ENCODE measurements at places on chromosomes 4 and X. TPM values are rescaled to one million over a fixed set of nuclear protein-coding genes. Genes with fewer than 3 reads are reported as not detected.

DNA sequence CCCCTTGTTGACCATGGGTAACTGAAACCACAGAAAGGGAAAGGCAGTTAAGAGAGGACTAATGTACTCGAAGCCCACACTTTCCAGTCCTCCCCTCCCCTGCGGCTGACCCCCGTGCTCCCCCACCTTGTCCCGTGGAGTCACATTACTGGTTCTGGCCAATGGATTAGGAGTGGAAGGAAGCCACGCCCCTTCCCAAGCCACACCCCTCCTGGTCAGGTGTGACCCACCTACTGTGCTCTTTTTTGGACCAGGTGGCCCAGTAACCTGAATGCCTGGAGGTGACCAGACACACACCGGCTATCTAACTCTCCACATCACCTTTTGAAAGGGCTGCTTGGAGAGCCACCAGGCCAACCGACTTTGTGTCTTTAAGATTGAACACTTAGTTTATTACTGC is 109.3 kb upstream of the MSX1 start:
- DNase-seq: no peak

- DNase-seq: no peak
These were observed 163.4 kb downstream of the PDGFRA start for GRCh38 chr4:54392479-54392878.

- DNase-seq: no peak
These were observed 1120.7 kb downstream of the FAT4 start for GRCh38 chr4:126435491-126435890.

DNA sequence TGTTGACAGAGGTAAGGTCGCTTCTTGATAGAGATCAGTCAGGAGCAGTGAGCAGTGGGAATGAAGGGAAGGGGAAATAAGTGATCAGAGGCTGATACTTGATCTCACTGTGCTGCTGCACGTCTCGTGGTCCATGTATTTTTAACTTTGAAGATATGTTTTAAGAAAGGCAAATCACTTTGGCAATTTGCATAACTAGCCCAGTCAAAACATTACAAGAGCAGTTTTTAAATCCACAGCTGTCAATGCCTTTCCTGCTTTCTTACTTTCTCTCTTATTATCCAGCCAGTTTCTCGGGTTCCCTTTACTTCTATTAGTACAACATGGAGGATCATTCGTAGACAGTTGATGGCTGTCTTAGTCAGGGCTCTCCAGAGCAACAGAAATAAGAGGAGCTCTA is 472.8 kb downstream of the TMA16 start:
- DNase-seq: no peak

The PKD2 gene
- 22.9 TPM for total RNA-seq

The NDNF gene
- total RNA-seq: not detected

The ELF2 gene
- total RNA-seq: 22.1 TPM

Measured in foreskin keratinocyte (primary cell).